ENCODE measurements at places on chromosomes 13 and 19.
A peak's percentile ranks its signal among the peaks of the same experiment; 100 is the strongest.

- DNase-seq, result no peak
These were observed 254.1 kb upstream of the SOX21 start for GRCh38 chr13:94966422-94966955.

DNA sequence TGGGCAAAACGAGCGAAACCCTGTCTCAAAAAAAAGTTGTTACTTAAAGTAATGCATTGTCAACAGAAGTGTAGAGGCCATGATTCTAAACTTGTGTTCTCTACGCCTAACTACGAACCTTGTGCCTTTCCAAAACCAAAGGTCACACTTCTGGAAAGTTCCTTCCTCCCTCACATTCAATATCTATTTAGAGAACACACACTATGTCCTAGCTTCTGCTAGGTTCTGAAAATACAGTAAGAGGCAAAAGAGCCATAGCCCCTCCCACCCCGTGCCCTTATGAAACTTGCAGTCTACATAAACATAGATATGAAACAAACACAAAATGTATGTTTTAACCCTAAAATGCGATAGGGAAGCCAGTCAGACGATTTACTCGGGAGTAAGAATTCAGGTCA lies 36.4 kb downstream of the RNF6 start:
- no peak for DNase-seq

GRCh38 chr13:69545551-69545950 lies 562.1 kb upstream of the ATXN8OS start:
- no peak for DNase-seq

GRCh38 chr13:75787249-75787928 lies 151.3 kb downstream of the LMO7 start:
- peak; percentile 58 for DNase-seq

- DNase-seq, result no peak
These were observed 24.9 kb downstream of the NFILZ start for GRCh38 chr19:8655340-8655709.

DNA sequence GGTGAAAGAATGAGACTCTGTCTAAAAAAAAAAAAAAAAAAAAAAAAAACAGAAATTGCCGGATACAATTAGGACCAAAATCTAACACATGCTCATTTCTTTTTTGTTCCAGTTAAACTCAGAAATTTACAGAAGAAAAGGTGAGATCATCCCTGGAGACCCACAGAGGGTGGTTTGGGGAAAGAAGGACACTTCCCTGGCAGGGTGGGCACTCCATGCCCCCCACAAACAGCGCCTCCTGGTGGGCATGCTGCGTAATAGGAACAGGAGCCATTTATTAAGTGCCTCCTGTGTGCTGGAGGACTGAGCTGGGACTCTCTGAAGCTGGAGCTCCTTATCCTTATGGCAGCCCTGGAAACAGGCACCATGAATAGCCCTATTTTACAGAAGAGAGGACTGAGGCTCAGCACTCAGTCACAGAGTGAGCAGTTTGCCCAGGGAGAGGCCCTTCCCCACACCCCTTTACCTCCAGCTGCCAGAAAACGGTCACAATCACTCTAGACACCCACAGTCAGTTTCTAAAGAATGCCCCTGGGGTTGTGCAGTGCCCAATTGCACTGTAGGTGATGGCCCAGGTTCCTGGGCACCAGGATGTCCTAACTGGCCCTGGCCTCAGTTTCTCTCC lies 10.1 kb downstream of the C19orf38 start:
- peak; percentile 47 for DNase-seq

GRCh38 chr13:99496184-99497142 lies 4.8 kb upstream of the TM9SF2 start:
- DNase-seq, result peak; percentile 17

GRCh38 chr13:77637588-77637987 lies 59.9 kb upstream of the SLAIN1 start:
- no peak for DNase-seq

DNA sequence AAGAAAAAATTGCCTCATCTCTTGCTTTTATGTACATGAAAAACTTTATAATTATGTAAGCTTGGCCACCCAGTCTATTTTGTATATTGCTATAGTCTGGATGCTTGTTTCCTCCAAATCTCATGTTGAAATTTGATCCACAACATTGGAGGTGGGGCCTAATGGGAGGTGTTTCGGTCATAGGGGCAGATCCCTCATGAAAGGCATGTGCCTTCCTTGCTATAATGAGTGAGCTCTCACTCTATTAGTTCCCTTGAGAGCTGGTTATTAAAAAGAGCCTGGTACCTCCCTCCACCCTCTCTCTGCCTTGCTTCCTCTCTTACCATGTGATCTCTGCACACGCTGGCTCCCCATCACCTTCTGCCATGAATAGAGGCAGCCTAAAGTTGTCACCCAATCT lies 1005.1 kb downstream of the PCDH9 start:
- DNase-seq, result no peak

GRCh38 chr13:37069597-37070103 lies 10.2 kb upstream of the SUPT20H start:
- DNase-seq, result no peak

GRCh38 chr19:47122359-47123335 lies 8.0 kb upstream of the SAE1 start:
- peak; percentile 74 for DNase-seq
